ENCODE measurements at places on chromosomes 12 and 14.

DNA sequence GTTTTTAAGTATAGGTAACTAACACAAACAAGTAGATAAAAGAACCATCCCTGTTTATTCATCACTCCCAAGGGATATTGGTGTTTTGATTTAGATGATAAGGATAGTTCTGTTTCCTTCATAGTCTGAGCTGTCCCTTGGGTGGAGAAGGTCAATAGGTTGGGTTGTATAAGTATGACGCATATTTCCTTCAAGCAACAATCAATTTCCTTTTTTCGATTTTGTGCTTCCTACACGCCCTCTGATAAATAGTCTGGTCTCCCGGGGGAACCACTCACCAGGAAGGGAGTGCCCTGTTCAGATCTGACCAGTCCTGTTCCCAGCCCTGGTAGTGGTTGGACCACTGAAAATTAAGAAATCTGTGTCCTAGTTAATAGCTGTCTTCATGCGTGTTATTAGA lies 378.8 kb upstream of the FAR2 start:
- no peak for DNase-seq

GRCh38 chr12:44488180-44488579 lies 387.9 kb downstream of the NELL2 start:
- DNase-seq = no peak

DNA sequence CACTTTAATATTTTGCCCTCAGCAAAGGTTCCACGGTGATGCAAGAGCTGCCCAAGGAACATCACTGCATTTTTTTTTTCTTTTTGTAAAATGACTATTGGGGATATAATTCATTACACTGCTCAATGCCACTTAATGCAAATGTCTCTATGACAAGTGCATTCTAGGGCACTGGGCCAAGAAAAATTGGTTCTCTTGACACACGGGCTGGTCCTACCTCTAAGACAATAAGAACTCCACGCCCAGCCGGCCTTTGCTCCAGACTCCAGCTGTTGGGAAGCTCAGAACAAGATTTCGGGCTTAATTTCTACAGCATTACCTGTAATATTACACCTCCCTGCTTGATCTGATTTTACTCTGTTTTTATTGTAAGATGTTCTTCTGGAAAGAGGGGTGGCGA lies 48.8 kb upstream of the VRK1 start:
- DNase-seq = no peak

DNA sequence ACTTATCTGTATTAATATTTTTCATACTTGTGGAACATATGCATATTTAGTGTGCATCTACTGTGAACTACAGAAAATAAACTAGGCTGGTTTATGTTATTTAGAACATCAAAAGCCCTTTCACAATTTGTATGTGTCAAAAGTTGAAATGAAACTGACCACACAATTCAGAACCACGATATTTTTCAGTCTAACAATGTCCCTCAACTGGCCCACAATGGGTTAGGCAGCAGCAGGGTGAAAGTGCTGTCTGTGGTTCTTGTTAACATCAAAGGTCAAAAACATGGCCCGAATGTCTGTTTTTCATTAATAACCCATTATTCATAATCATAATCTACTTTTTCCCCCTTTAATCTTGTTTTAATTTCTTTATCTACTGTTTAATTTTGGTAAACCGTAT lies 559.9 kb upstream of the ATP2B1 start:
- no peak for DNase-seq

GRCh38 chr12:122040579-122041386 lies 19.1 kb downstream of the BCL7A start:
- DNase-seq = no peak

DNA sequence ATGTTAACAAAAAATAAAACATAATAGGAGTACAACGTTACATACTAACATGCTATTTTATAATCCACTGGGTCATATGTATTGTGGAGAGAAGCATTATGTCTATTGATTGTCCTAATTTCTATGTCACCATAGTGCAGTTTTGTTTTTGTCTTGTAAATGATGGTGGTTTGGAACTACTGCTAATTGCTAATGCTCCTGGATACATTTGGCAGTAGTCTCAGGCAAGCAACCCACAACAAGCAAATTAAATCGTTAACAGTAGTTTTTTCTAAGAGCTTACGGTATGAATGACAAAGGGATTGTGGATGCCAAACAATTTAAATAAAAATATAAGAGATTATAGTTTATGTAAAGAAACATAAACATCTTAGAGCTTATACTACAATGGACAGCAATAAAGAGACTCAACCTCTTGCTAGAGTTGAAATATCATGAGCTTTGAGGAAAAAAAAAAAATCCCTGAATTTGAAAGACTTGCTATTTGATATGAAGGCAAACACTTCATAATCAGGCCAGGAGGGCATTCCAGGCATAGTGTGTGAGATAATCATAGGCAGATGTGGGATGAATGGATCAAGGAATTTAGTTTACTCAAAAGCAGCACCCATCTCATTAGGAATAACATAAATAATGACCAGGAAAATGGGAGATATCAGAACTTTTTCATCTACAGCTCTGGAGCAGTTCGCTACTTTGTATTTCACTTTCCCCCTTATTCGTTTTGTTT lies 181.3 kb downstream of the CCDC59 start:
- no peak for DNase-seq

DNA sequence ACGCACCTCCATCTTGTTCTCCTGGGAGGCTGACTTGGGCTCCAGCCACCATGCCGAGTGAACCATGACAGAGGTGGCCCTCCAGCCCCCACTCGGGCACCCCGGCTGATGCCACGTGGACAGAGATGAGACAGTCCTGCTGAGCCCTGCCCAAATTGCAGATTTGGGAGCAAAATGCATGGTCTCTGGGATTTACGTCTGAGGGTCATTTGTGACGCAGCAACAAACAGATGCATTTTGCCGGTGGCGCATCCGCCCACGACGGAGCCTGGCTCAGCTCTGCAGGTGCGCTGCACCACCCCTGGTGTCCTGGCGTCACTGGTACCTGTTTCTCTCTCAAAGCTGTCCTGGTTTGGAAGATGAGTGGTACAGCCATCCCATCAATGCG lies 31.1 kb upstream of the INF2 start:
- no peak for DNase-seq

DNA sequence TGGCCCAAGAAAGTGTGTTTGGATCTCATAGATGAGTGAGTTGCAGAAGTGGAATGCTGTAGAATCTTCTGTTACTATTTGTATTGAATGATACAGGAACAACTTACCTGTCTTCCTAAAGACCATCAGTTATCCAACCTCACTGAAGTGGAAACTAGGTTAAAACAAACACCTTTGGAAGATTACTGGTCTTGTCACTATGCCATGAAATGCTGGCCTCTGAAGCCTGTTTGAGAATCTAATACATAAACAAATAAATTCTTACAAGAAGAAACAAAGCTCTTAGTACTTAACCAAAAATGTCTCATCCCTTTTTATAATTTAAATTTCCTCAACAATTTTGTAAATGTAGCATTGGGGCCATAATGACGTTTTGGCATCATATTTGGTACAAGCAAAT lies 155.2 kb downstream of the FBXL14 start:
- no peak for DNase-seq
